ENCODE measurements at places on chromosomes 3 and 15.

DNA sequence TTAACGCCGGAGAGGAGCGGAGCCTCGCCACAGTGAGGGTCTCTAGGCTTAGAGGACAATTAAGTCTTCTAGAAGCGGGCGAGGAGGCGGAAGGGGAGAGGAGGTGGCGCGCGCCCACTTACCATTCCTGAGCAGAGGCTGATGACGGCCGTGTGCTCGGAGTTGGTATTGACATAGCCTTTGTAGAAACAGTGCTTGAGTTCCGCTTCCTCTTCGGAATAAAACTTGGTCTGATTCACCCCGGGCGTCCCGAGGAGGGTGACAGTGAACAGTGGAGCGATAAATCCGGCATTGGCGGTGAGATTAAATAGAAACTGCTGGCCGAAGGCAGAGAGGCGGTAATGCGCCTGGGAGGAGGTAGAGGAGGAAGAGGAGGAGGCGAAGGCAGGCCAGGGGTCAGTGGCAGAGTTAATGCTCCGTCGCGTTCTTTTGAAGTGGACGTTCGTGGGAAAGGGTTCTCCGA, 1.3 kb downstream of the ADAMTS9 start:
- DNase-seq, result no peak

GRCh38 chr3:37668818-37669610, 192.7 kb upstream of the CTDSPL start:
- DNase-seq, result peak; percentile 20

- no peak for DNase-seq
Observed at GRCh38 chr15:81222007-81222406, 25.3 kb downstream of the IL16 start.

DNA sequence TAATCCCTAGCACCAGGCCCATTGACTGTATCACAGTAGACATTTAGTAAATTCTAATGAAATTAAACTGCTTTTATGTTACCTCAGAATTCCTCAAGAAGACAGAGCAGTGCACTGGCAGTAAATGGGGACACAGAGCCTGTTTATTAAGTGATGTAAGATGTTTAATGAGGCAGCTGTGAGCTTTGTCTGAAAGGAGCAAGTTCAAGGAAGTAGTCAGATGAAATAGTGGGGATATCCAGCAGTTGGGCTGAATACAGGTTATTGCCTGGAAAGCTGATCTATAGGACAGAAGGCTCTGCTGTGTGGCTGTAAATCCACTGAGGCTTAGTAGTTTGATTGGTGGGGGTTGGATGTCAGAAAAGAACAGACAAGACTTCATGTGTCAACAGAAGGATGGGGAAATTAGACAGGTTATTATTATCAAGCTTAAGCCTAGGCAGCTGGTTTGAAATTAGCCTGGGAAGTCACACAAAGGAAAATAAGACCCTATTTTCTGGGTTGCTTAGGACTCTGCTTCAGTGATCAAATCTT, 62.2 kb downstream of the PFN2 start:
- DNase-seq, result no peak

DNA sequence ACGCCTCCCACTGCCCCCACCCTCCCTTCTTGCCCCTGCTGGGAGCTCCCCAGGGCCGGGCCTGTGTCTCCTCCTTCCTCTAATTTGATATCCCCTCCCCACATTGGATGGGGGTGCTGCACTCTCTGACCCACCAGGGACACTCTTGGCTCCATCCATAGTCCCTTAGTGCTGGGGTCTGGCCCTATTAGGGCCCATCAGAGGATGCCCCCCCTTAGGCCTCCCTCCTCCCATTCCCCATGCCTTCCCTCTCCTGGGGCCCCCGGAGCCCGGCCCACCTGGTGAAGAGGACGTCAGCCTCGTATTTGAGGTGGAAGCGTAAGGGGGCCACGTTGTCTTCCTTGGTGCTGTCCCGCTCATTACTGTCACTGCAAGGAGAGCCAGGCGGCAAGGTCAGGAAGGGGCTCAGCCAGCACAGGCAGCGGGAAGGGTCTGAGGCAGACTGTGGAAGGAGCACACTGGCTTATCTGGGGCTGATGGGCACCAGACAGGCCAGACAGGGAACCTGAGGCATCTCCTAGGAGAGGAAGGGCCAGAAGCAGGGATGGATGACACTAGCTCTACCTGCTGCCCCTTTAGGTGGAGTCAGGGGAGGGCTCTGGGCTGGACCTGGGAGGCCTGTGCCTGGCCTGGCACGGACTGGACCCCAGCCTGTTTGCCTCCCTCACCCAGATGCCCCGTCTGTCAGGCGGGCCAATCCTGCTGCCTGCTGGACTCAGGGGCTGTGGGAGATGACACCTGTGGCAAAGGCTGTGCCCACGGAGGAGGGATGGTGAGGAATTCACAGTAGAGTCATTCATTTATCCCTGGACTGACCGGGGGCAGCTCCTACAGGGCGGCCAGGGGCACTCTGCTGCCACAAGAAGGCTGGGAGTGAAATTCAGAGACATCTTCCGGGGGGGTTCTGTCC, 36.2 kb downstream of the FEM1B start:
- DNase-seq, result no peak

- no peak for DNase-seq
Observed at GRCh38 chr3:157794771-157795170, 291.6 kb upstream of the VEPH1 start.

- DNase-seq, result no peak
Observed at GRCh38 chr3:123667784-123668183, 82.9 kb upstream of the HACD2 start.
